CD8-positive, alpha-beta memory T cell (primary cell): ENCODE measurements at places on chromosomes 3 and 15.

GRCh38 chr3:169865176-169865767 is 4.5 kb downstream of the LRRC31 start:
- no peak overlapping the region for H3K27ac ChIP-seq
- no peaks in the 10 kb centered on the region for H3K36me3 ChIP-seq
- no peak overlapping the region for H3K4me3 ChIP-seq
- no peaks in the 10 kb centered on the region for H3K27me3 ChIP-seq
- no peak for DNase-seq

DNA sequence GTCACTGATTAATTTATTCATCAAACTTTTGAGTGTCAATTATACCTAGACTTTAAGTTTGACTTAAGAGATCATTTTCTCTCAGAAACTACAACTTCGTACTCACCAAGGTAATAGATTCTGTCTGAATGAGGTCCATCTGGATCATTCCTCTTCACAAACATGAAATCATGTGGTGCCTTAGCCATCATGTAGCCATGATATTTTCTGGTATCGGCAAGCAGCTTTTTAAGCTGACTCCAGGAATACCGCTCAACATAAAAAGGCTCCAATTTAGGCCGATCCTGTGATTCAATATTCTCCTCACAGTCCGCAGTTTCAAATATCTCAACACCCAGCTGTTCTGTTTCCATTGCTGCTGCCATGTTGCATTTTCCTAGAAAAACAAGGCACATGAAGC is 5.3 kb downstream of the DPP8 start:
- no peak overlapping the region for H3K4me3 ChIP-seq
- H3K4me1 ChIP-seq: peaks cover 52% of the 10 kb centered on the region

DNA sequence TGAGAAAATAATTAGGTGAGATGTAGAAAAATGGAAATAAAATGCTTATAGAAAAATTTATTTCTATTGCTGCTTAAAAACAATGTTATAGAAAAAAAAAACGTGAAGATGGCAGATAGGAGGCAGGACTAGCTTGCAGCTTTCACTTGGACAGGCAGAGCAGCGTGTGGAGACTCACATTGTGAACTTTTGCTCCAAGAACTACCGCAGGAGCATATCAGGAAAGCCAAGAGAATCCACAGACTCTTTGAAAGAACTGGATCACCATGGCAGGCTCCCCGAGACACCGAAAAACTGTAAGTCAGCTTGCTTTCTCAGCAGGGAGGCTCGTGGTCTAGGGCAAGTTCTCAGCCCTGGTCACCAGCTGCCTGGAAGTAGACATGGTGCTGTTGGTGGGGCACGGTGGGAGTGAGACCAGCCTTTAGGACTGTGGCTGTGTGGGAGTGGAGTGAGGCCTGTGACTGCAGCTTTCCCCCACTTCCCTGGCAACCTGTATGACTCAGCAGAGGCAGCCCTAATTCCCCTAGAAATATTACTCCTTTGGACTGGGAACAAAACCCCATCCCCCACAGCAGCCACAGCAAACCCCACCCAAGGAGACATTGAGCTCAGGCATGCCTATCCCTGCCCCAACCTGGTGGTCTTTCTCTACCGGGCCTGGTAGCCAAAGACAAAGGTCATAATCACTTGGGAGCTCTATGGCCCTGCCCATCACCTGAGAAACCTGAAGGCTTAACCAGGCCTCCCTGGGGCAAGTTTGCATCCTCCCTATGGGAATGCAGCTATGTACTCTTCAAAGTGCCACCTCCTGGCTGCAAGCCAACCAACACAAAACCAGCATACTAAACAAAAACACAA is 22.8 kb downstream of the STRIT1 start:
- H3K36me3 ChIP-seq: no peaks in the 10 kb centered on the region
- H3K27ac ChIP-seq: no peak overlapping the region
- no peaks in the 10 kb centered on the region for H3K27me3 ChIP-seq
- no peaks in the 10 kb centered on the region for H3K4me1 ChIP-seq
- H3K4me3 ChIP-seq: no peak overlapping the region

- no peaks in the 10 kb centered on the region for H3K36me3 ChIP-seq
- no peak overlapping the region for H3K4me3 ChIP-seq
- H3K27me3 ChIP-seq: peaks cover 3% of the 10 kb centered on the region
- no peak for DNase-seq
- no peaks in the 10 kb centered on the region for H3K4me1 ChIP-seq
- H3K27ac ChIP-seq: no peak overlapping the region
Observed at GRCh38 chr15:57382215-57382614, 5.9 kb downstream of the CGNL1 start.

DNA sequence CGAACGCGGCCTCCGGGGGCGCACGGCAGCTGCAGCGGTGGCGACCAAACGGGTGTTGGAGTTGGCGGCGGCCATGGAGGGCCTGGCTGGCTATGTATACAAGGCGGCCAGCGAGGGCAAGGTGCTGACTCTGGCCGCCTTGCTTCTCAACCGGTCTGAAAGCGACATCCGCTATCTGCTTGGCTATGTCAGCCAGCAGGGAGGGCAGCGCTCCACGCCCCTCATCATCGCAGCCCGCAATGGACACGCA is 725 bp downstream of the FEM1B start:
- H3K4me1 ChIP-seq: peaks cover 46% of the 10 kb centered on the region
- H3K27me3 ChIP-seq: no peaks in the 10 kb centered on the region
- H3K27ac ChIP-seq: peak overlapping the region; percentile 89
- H3K4me3 ChIP-seq: peak overlapping the region; percentile 85
- DNase-seq: no peak
- no peaks in the 10 kb centered on the region for H3K36me3 ChIP-seq

- peak; percentile 37 for DNase-seq
- peak overlapping the region; percentile 9 for H3K4me3 ChIP-seq
- H3K4me1 ChIP-seq: peaks cover 52% of the 10 kb centered on the region
- H3K27ac ChIP-seq: no peak overlapping the region
- H3K27me3 ChIP-seq: no peaks in the 10 kb centered on the region
- H3K36me3 ChIP-seq: no peaks in the 10 kb centered on the region
Observed at GRCh38 chr3:109806929-109807328, 469.6 kb upstream of the DPPA4 start.

DNA sequence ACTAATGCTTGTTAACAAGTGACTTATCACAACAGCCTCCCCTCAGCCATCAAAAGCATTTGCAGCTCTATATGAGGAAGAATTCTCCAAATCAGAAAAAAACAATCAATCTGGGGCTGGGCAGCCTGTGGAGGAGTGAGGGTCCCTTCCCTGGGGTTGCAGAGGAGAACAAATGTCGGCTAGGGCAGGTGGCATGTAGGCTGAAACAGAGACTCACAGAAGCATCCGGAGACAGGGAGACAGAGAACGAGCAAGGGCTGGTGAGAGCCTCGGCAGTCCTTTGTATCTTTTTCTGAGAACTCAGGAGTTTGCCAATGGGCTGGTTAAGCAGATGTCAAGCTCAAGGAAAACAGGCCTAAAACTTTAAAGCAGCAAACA is 15.8 kb downstream of the ITGA11 start:
- no peak for DNase-seq
- no peaks in the 10 kb centered on the region for H3K36me3 ChIP-seq
- no peak overlapping the region for H3K4me3 ChIP-seq

DNA sequence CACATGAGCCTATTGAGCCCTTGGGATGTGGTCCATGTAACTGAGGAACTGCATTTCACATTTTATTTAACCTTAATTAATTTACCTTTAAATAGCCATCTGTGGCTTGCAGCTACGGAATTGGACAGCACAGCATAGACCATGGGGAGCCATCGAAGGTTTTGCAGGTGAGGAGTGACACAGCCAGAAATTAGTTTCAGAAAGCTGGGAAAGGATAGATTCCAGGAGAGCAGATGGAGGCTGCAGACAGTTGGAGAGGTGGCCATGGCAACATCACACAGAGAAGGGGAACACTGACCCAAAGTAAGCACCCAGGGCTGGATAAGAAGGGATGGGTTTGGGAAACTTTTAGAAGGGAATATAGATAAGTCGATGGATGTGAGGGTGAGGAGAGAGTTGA is 100.1 kb upstream of the SLC6A11 start:
- no peak overlapping the region for H3K27ac ChIP-seq
- DNase-seq: no peak
- no peaks in the 10 kb centered on the region for H3K36me3 ChIP-seq

- DNase-seq: no peak
- peaks cover 7% of the 10 kb centered on the region for H3K36me3 ChIP-seq
- H3K27me3 ChIP-seq: no peaks in the 10 kb centered on the region
- no peak overlapping the region for H3K27ac ChIP-seq
- no peaks in the 10 kb centered on the region for H3K4me1 ChIP-seq
Observed at GRCh38 chr3:33032938-33033337, 64.0 kb downstream of the GLB1 start.

DNA sequence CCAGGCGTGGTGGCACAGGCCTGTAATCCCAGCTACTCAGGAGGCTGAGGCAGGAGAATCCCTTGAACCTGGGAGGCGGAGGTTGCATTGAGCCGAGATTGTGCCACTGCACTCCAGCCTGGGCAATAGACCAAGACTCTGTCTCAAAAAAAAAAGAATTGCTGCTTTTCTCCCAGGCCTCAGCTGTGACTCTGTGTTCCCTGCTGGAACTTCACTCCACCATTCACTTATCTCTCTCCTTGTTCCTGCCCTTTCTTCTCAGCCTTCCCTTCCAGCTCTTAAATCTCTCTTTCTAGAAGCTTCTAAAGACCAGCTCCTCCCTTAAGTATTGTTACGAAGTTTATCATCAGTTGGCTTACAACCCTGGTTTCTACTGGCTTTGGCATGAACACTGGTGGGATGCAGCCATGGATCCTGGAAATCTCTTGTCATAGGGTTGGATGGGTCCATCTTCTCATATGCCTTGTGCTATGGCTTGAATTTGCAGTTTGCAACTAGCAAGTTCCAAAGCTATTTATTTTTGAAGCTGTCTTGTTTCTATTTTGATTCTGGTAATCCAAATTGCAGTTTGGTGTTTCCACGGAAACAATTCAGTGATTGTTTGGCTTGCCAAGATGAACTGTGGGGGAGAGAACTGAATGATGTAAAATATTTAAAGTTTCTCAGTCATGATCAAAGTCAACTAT is 10.5 kb downstream of the C3orf62 start:
- no peaks in the 10 kb centered on the region for H3K27me3 ChIP-seq
- DNase-seq: no peak
- H3K4me1 ChIP-seq: no peaks in the 10 kb centered on the region
- no peak overlapping the region for H3K4me3 ChIP-seq

- H3K4me1 ChIP-seq: no peaks in the 10 kb centered on the region
- DNase-seq: no peak
- no peaks in the 10 kb centered on the region for H3K27me3 ChIP-seq
- no peak overlapping the region for H3K27ac ChIP-seq
- no peaks in the 10 kb centered on the region for H3K36me3 ChIP-seq
Observed at GRCh38 chr3:129934234-129935123, 40.0 kb upstream of the TRH start.

DNA sequence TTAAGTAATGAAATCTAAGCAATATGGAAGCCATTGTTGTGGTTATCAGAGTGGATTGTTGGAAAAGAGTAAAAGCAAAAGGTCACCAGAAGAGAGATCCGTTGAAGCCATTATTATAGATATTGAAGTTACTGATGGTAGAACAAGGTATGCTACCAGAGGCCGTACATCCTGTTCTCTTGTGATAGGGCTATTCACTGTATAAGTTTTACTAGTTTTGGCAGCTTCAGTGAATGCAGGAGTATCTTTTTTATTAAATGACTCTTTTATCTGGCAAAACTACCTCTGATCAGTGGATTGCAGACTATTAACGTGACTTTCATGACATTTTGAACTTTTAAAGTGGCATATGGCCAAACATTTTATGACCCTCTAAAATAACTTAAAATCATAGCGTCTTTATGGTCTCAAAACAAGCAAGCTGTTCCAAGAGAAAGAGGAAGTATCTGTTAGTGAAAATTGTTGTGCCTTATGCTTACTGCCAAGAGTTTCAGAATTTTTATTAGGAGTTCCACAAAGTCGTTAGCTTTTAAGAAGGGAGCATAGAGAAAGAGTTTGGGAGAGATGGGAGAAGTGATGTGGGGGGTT is 102.9 kb downstream of the LRRC49 start:
- no peaks in the 10 kb centered on the region for H3K4me1 ChIP-seq
- H3K36me3 ChIP-seq: no peaks in the 10 kb centered on the region
- H3K4me3 ChIP-seq: no peak overlapping the region
- H3K27me3 ChIP-seq: no peaks in the 10 kb centered on the region
- no peak for DNase-seq

- H3K36me3 ChIP-seq: no peaks in the 10 kb centered on the region
- H3K27me3 ChIP-seq: no peaks in the 10 kb centered on the region
- peak; percentile 87 for DNase-seq
- peak within 1 kb of the TSS; percentile 92 for H3K4me3 ChIP-seq
Observed at GRCh38 chr3:28348629-28349468, at the start of the genes AZI2 and ZCWPW2. TSS of gene AZI2 (minus strand) at chr3:28348824. CDS start at chr3:28340617, 8,207 bp downstream. TSS of gene ZCWPW2 (plus strand) at chr3:28348721. CDS start at chr3:28413069, 64,348 bp downstream.

- DNase-seq: no peak
- no peaks in the 10 kb centered on the region for H3K4me1 ChIP-seq
- H3K36me3 ChIP-seq: no peaks in the 10 kb centered on the region
- no peaks in the 10 kb centered on the region for H3K27me3 ChIP-seq
Observed at GRCh38 chr3:45178183-45179023, 32.2 kb upstream of the CDCP1 start.

DNA sequence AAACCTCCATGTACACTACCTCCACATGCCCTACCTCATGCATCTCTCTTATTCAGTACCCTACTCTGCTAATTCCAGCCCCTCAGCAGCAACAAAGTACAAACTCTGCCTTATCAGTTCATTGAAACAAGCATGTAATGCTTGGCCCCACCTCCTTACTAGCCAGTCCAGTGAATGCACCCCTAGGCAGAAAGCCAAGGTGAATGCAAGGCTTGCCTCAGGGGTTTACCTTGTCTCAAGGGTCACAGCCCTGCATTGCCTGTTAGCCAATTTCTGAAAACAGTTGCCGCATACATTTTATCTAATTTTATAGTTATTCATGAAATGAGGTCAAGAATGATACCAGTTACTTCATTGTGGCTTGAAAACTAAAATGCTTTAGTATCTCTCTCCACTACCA is 576.4 kb downstream of the FHIT start:
- no peak overlapping the region for H3K27ac ChIP-seq
- no peak for DNase-seq
- no peaks in the 10 kb centered on the region for H3K27me3 ChIP-seq
- H3K36me3 ChIP-seq: no peaks in the 10 kb centered on the region

GRCh38 chr15:52649686-52650085 is 29.5 kb downstream of the ATOSA start:
- no peak overlapping the region for H3K27ac ChIP-seq
- H3K4me1 ChIP-seq: peaks cover 5% of the 10 kb centered on the region
- H3K27me3 ChIP-seq: no peaks in the 10 kb centered on the region
- no peak for DNase-seq
- H3K4me3 ChIP-seq: no peak overlapping the region
- peaks cover 4% of the 10 kb centered on the region for H3K36me3 ChIP-seq

GRCh38 chr3:153633407-153633806 is 471.4 kb downstream of the RAP2B start:
- no peaks in the 10 kb centered on the region for H3K36me3 ChIP-seq
- H3K27me3 ChIP-seq: no peaks in the 10 kb centered on the region
- no peak overlapping the region for H3K27ac ChIP-seq

DNA sequence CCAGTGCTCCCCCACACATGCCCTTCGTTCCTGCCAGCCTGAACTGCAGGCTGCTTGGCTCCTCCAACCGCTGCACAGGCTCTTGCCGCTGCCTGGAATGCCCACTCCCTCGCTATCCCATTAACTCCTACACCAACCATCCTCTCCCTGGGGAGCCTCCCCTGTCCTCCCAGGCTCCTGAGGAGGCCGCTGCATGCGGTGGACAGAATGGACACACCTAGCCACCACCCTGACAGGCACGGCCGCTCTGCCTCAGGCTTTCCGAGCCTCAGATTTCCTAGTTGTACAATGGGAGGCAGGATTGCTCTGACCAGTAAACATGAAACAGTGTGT is 2.3 kb downstream of the PLXNB1 start:
- no peak overlapping the region for H3K4me3 ChIP-seq
- H3K27me3 ChIP-seq: no peaks in the 10 kb centered on the region
- no peaks in the 10 kb centered on the region for H3K36me3 ChIP-seq
- H3K27ac ChIP-seq: no peak overlapping the region

- H3K27ac ChIP-seq: no peak overlapping the region
- H3K4me1 ChIP-seq: peaks cover 33% of the 10 kb centered on the region
- DNase-seq: no peak
- H3K36me3 ChIP-seq: no peaks in the 10 kb centered on the region
- no peaks in the 10 kb centered on the region for H3K27me3 ChIP-seq
Observed at GRCh38 chr15:52236013-52236412, 44.8 kb upstream of the GNB5 start.
